ENCODE measurements at places on chromosomes 6 and 20.

DNA sequence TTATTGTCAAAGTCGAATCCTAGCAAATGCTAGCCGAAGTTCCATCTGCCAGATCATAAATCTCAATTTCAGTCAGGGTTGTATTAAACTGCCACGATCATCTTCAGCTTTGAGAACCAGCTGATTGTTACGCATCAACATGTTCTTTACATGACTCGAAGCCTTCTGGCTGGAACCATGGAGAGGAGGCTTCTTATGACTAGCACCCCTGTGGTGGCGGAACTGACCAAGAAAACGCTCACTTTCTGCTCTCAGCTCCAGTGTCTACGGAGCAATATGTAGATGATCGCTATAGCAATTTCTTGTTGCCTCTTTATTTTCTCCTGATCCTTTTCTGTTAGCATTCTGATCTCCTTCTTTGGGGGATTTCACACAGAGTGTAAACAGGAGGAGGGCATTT, 479.4 kb upstream of the SLC35B3 start:
- no peak for DNase-seq

DNA sequence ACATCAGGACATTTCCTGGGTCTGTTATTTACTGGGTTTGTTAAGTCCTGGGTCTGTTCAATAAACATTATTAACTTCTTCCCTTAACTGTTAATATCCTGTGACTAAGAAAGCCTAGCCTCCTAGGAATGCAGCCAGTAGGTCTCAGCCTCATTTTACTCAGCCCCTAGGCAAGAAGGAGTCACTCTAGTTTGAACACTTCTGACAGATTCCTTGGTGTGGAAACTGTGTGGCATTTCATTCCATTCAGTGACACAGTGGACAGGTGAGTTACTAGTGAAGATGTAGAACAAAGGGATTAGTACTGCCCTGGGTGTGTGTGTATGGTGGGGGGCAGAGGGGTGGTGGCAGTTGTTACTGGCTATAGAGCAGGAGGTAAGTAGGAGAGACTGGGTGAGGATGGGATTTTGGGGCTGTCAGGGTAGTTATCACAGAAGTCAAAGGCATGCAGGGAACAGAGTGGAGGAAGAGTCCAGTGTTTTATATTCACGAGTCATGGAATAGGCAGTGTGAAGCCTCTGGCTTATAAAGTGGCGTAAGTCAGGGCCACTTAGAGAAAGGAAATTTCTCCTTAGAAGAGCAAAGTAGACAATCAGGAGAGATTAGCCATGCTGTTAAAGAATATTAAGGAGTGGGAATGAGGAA, 28.4 kb downstream of the RNF182 start:
- DNase-seq = no peak

DNA sequence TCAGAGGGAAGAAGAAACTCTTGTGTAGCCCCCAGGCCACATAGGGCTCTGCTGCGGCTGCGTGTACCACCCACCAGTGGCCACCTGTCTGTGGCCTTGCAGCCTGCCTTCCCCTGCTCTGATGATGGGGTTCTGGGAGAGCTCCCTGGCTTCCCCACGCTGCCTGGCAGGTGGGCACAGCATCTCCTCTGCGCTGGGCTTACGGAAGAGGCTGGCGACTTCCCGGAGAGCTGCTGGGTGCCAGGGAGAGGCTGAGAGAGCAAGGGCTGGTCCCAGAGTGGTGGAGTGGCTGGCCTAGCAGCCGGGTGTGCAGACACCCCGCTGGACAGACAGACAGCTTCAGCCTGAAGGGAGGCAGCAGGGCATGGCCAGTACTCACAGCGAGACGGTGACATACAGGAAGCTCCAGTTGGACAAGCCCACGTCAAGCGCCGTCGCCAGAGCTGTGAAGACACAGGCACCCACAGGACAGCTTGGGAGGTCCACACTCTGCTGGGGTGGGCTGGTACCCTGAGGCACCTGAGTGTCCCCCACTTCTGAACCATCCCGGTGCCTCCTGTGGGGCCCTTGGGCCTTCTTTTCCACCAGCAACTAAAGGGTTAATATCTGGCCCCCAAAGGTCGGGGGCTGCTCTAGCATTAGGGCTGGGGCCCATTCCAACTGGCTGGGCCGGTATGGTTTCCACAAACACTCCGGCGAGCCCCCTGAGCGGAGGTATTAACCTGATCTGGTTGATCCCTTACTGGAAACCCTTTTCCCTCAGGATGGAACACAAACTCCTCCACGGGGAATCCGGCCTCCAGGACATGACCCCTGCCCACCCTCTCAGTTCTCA, 48.1 kb upstream of the CDH22 start:
- no peak for DNase-seq

DNA sequence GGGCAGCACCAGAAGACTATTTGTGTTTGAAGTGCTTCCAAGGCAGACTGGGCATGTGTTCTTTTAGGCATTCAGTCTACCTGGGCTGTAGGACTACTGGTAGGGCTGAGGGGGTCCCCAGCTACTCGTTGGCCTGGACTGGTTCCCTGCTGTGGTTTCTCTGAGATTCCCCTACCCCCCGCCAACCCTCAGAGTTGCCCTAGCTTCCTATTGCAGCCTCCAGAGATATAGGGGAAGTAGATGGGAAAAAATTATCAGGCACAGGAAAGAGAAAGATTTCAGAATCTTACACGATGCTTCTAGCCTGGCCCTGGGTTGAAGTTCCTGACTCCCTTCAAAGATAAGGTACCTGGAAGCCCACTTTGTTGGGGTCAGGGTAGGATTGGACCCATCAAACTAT, 22.5 kb downstream of the BRPF3 start:
- DNase-seq = no peak

DNA sequence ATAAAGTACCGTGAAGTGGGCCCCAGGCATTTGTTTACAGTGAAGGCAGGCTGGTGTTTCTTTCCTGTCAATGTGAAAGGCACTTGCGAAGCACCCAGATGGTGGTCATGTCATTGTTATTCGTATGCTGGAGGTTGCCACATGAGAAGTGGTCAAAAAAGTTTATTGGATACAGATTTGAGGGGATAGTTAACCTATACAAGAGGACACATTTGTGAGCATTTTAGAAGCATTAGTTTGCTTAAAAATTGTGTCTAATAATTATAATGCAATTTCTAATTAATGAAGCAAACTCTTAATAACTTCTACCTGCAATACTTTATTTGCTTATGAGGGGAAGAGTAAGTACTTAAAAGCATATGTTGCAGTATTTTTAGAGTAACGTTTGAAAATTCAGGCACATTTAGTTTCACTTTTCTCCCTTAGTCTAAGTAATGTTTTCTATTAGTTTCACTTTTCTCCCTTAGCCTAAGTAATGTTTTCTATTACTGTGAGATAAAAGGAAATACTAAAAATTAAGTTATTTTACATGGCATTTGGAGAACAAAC, 120.7 kb upstream of the CLDN20 start:
- DNase-seq = no peak

- no peak for DNase-seq
Observed at GRCh38 chr6:167093922-167094432, 28.9 kb upstream of the CCR6 start.

DNA sequence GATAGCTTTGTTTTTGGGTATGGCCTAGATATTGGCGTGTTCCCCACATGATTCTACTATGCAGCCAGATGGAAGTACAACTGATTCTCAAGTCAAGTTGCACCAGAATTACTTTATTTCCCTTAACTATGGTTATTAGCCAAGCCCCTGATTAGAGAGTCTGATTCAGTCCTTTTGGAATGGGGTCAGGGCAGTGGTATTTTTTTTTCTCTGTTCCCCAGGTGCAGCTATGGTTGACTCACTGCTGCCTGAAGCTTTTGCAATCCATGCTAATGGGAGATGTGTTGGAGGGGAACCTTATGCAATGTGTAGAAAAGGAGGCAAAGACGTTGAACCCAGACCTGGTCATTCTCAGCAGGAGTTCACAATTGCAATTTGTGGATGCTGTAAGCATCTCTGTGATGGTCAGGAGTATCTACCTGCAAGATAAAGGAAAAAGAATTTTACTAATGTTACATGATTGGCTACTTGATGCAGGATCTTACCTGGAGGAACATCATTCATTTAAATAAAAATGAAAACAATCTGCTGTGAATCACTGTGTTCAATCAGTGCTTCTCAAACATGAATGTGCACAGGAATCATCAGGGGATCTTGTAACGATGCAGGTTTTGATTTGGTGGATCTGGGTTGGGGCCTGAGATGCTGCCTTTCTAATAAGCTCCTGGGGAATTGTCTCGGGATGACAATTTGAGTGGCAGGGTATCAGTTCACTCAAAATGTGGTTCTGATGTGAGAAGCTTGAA, 49.4 kb downstream of the PFDN4 start:
- no peak for DNase-seq

DNA sequence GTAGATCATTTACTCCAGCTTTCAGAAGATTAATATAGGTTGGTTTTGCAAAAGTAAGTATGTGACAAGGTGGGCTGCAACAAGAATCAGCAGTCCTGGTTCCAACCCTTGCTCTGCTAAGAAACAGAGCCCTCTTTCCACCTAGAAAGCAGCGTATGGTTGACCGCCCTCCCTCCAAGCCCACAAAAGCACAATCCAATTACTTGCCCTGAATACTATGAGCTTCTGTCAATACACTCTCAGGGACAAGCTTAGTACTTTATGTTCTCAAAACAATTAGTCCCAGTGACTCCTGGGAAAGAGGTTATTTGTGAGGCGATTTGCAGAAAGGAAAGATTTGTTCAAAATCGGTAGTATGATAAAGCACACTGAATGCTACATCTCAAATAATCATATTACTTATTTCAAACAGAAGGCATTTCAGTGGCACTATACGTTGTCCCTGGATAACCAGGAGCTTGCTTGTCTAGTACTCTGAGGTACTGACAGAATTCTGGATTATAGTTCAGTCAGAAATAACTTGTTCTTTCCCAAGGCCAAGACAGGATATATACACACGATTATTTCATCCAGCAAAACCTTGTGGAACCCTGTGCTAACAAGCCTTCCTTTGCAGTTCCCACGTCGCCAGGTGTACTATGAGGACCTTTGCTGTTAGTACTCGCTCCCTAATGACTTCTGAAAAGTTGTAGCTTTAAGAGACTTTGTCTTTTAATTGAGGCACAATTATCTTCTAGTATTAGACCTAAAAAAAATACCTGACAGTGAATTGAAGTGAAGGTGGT, 96.9 kb upstream of the ADTRP start:
- DNase-seq = no peak

DNA sequence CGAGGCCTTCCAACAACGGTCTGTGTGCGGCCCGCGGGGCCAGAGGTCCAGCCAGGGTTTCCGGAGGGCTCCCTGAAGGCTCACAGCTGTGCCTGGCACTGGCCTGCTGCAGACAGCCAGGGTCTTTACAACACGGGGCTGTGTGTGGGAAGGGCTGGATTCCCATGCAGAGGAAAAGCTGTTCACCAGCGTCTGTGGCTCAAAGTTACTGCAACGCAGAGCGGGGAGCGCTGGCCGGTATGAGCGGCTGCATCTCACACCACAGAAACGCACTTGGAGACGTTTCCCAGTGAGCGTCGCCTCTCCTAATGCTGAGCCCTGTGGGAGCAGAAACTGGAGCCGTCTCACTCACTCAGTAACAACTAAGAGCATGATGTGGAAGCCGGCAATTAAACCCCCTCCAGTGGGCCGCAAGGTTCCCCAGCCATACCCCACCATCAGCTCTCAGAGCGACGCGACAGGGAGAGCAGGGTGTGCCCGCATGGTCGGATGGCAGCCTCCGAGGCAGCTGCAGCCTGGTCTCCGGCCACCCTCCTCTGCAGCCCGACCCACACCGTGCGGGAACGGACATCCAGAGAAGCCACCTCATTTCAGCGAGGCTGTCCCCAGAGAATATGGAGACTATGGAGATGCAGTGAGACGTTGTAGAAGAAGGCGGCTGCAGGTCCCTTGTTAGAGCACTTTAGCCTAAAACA, 42.6 kb downstream of the DLL1 start:
- no peak for DNase-seq

DNA sequence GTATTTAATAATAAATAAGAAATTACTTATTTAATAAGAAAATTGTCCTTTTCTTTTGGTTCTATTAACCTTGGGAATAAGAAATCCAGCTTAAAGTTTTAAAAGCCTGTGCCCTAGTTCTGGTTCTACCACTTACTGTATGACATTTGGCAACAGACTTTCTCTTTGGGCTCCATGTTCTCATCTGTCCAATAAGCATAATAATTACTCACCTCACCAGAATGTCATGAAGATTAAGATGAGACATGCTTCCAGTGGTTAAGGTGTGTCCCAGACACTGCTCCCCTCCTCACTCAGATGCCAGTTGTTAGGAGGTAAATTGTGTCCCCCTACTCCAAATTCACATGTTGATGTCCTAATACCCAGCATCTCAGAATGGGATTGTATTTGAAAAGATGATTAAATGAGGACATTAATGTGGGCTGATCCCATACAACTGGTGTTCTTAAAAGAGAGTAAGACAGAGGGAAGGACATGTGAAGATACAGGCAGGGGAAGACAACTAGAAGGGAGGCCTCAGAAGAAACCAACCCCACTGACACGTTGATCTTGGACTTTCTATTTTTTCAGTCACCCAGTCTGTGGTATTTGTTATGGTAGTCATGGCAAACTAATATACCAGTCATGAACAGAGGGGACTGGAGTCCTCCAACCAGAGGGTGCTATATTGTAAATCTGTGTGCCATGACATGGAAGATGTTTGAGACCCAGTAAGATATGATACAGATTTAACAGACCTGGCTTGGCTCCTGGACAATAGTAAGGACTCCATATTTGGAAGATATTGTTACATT, 6.4 kb upstream of the MICAL1 start:
- no peak for DNase-seq

DNA sequence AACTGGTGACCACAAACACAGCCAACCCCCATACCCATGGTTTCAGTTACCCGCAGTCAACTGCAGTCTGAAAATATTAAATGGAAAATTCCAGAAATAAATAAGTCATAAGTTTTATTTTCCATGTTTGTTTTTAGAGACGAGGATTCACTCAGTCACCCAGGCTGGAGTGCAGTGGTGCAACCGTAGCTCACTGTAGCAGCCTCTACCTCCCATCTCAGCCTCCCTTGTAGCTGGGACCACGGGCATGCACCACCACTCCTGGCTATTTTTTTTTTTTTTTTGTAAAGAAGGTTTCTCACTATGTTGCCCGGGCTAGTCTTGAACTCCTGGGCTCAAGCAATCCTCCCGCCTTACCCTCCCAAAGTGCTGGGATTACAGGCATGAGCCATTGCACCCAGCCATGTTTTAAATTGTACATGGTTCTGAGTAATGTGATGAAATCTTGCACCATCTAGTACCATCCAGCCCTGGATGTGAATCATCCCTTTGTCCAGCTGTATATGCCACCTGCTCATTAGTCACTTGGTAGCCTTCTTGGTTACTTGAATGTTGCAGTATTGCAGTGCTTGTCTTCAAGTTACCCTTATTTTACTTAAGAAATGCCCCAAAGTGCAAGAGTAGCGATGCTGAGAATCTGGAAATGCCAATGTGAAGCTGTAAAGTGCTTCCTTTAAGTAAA, 14.5 kb downstream of the CSNK2A1 start:
- no peak for DNase-seq

GRCh38 chr6:16684896-16685554, 76.2 kb downstream of the ATXN1 start:
- no peak for DNase-seq

GRCh38 chr6:21582651-21583050, 10.9 kb upstream of the SOX4 start:
- no peak for DNase-seq
